ENCODE measurements at places on chromosomes 5 and 9.

DNA sequence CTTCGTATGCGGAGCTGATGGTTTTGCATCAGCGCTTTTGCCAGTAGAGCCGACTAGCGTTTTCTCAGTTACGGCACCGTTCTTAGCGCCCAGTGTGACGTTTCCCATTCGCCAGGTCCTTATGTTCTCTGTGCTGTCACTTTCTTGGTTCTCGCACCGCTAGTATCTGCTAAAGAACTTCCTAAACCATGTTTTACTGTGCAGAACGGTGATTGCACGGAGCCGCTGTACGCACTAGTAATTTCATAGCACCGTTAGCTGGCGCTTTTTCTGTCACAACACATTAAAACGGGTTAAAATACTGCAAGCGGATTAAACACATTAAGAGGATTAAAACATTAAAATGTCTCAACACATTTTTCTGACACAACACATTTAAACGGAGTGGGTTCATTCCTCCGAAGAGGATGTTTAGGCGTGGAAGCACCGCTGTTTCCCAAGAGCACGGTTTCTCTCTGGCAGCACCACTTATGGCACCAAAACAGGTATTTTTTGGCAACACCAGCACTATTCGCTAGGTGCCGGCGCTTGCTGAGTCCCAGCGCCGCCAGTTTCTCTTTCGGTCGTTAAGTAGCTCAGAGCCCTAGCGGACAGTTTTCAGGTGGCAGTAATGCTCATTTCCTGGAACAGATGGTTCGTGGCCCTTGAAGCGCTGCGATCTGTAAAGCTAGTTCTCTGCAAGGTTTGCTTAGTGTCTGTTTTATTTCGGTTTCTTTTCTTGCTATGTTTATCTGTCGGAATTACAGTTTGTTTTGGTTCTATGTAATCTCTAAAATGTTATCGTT, 20.3 kb downstream of the ANXA2R start:
- peak; percentile 61 for DNase-seq

- DNase-seq: no peak
Observed at GRCh38 chr9:6123416-6123815, 92.2 kb upstream of the IL33 start.

GRCh38 chr5:178331491-178331996, 98.9 kb upstream of the PHYKPL start:
- DNase-seq: no peak

GRCh38 chr9:126347093-126347492, 20.5 kb downstream of the MVB12B start:
- no peak for DNase-seq

Measured in stimulated activated CD4-positive, alpha-beta T cell treated with anti-CD3 and anti-CD28 coated beads, Interleukin-1b, Interleukin-23, amount 100 ng/mL, for 1 hour (primary cell).